GM04503 (cell line): ENCODE measurements at places on chromosomes 1 and 21.

DNA sequence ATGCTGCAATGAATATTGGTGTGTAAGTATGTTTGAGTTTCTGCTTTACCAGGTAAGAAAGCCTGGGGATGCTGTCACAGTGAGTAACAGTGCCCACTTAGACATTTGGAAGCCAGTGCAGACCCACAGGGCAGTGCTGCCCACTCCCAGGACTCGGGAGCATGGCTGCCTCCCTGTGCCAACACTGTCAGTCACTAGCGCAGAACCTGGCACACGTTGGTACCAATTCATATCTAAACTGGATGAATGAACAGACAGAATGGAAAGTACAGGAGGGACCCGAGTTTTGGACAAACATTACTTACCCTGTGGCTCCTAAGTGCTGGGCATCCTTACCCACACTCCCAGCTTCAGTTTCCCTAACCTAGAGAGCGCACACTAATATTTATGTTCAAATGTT is 1.6 kb upstream of the EVA1C start:
- no peak for DNase-seq

- DNase-seq = no peak
These were observed 993.0 kb upstream of the PRMT6 start for GRCh38 chr1:106063510-106063909.

DNA sequence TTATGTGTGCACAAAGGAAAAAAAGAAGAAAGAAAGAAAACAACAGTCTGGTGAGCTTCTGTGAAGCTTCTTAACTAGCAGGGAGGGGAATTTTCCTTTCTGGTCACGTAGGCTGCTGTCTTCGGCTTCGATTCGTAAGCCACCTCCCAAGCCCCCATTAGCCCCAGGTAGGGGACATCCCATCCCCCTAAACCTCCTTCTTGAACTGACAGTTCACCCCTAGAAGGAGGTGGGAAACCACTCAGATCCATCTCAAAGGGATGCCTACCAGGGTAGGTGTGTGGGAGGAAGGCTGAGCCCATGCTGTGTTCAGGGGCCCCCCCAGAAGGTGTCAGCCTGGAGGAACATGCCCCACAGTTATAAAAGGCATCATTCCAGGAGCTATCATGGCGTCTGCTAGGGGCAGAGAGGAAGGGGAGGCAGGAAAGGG is 25.8 kb downstream of the CD247 start:
- DNase-seq = no peak

DNA sequence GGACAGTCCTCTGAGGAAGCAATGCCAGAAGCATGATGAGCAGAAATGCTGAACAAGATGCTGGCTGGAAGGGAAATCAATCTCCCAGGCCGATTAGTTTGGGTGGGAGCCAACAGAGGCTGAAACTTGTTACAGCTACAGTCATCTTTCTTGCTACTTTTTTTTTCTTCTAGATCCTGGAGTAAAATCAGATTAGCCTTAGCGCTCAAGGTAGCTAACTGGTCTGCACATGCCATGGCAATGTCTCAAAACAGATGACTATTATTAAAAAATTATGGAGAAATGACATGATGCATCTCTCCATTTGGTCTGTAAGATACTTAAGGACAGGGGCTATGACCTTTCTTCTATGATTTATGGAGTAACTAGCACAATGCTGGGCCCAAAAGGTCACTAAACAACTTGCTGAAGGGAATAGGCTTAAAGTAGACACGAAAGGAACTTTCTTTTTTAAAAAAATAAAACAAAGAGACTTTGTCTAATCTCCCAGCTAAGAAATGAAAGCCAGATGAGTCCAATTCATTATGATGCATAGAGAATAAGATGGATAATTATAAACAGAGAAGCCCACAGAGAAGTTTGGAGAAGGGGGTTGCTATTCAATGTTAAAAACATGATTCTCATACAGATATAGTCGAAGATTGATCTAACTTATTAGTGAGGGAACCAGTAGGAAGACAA is 42.5 kb downstream of the UTP25 start:
- no peak for DNase-seq

DNA sequence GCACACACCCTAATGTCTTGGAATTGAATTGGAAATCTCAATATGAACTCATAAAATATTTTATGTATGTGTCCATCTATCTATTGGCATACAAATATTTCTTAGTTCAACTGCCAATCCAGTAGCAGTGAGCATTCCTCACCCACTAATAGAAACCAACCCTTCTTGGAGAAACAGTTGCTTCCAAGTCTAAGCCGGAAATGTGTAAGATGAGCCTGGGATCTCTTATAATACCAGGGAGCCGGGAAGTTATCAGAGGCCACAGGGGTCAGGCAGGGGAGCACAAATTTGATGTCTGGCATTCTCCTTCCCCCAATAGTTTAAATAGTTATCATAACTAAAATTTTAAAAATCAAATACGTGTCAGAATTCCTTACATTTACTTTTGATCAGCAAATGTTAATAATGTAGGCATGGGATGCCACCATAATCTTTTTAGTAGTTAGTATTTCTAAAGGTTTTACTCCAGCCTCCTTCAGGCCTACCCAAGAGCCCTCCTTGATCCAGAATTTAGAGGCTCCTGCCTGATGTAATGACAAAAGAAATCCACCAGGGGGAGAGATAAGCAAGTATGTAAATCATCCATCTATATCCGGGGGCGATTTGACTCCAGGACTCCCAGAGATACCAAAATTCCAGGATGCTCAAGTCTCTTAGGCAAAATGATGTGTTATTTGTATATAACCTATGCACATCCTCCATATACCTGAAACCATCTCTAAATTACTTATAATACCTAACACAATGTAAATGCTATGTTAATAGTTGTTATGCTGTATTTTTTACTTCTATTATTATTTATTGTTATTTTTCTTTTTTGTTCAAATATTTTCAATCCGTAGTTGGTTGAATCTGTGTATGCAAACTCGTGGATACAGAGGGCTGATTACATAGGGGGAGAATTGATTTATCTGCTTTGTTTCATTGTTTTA is 218.7 kb upstream of the COA6 start:
- no peak for DNase-seq

- DNase-seq = no peak
These were observed 18.8 kb downstream of the NRDC start for GRCh38 chr1:51859735-51860134.

DNA sequence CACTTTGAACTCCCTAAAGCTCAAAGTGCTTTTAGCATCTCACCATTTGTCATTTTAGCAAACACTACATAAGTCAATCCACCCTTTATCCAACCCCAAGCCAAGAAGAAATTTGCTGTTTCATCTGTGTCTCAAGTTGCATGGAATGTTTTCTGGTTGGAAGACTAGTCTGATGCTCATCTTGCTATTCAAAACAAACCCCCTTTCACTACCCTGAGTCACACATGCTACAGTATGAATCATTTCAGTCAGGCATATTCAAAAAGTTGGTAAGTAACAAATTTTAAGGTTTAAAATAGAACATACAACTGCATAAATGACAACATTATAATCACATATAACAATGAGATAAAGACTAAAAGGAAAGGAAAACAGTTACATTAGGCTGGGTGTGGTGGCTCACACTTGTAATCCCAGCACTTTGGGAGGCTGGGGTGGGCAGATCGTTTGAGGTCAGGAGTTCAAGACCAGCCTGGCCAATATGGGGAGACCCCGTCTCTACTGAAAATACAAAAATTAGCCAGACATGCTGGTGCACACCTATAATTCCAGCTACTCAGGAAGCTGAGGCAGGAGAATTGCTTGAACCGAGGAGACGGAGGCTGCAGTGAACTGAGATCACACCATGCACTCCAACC is 38.7 kb downstream of the DSTYK start:
- DNase-seq = peak; percentile 95

GRCh38 chr1:245566952-245567351 is 412.2 kb downstream of the KIF26B start:
- DNase-seq = peak; percentile 42

- DNase-seq = no peak
These were observed 80.4 kb downstream of the RUNX1 start for GRCh38 chr21:34968414-34969333.

GRCh38 chr1:18948913-18949685 is 7.4 kb downstream of the IFFO2 start:
- no peak for DNase-seq

- DNase-seq = no peak
These were observed 369.6 kb upstream of the ADGRL2 start for GRCh38 chr1:81430955-81431623.

- DNase-seq = no peak
These were observed 331.3 kb upstream of the PROX1 start for GRCh38 chr1:213656503-213656902.

DNA sequence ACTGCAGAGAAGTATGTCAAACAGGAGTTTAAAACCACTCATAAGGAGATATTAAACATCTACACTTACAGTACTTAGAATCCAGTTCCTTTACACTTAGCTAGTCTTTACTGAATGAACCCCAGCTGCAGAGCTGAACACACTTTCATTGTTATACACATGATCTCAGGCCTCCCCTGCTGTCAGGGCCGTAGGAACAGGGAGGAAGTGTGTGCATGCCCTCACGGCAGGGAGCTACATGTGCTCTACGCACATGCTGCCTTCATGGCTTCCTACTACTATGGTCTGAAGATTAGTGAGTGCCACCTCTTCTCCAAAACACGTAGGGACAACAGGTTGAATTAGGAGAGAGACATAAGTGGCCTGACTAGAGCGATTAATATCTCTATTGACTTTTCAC is 191.5 kb downstream of the SIPA1L2 start:
- DNase-seq = no peak
